ENCODE measurements at places on chromosomes 3 and 15. TPM values are rescaled to one million over a fixed set of nuclear protein-coding genes. Genes with fewer than 3 reads are reported as not detected.

GRCh38 chr15:97966246-97966645 lies 5.7 kb downstream of the ARRDC4 start:
- DNase-seq = no peak

DNA sequence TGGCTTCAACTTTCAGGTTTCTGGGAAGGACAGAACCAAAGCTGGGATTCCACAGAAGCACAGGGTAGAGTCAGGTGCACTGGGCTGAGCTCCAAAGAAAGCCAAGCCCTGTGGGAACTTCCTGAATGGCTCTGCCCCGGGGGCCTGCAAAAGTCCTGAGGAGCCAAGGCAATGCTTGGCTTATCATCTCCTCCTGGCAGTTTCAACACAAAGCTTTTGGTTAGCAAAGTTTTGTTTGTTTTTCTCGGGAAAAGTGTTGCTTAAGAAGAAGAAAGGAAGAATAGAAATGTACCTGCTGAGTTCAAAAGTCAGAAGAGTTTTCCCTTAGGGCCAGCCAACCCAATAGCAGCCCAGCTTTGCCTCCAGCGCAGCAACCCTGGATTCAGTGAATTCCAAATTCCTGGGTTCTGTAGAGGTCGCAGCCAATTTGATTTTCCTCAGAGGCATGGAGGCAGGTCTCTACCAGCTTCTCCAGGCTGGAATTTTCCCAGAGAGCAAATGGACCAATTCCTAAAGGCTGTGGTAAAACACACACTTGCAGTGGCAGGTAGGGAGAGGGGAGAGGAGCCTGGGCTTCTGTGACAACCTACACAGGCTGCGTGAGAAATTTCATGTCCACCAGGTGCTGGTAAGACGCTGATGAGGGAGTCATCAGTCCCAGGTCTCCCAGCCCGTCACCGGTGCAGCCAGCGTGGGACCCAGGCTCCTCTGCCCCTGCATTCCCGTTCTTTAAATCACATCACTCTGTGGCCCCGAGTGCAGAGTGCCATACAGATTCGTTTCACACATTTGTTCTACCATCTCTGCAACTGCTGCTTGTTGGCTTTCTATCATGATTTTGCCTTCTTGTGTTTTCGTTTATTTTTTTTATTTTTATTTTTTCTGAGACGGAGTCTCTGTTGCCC lies 54.3 kb upstream of the SNRPA1 start:
- no peak for DNase-seq

- no peak for DNase-seq
These were observed 774 bp upstream of the TMCO5A start for GRCh38 chr15:37933666-37934065.

DNA sequence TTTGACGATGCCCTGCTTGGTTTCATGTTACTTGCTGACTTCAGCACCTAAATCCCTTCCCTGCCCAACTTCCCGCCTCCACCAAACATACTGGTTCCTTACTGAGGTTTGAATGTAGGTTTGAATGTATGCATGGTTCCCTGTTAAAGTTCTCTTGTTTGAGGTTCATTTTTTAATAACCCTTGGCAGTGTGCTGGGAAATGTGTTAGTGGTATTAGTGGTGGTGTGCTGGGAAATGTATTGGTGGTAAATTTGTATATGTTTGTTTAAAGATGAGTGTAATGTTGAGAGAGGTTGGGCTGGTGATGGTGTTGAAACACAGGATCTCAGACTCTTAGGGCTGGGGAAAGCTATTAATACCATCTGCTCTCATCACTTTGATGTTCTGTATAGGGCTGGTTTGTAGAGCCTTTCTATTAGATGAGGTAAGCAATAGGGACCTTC lies 392.7 kb downstream of the PTPRG start:
- DNase-seq = no peak

- DNase-seq = no peak
These were observed 69.7 kb upstream of the LRRFIP2 start for GRCh38 chr3:37243820-37244748.

GRCh38 chr3:120172070-120172469 lies 77.8 kb upstream of the GSK3B start:
- DNase-seq = no peak

GRCh38 chr3:59436164-59436958 lies 386.5 kb upstream of the CFAP20DC start:
- no peak for DNase-seq

The ACSBG1 gene
- not detected for total RNA-seq

The CCNL1 gene
- 125 TPM for total RNA-seq

DNA sequence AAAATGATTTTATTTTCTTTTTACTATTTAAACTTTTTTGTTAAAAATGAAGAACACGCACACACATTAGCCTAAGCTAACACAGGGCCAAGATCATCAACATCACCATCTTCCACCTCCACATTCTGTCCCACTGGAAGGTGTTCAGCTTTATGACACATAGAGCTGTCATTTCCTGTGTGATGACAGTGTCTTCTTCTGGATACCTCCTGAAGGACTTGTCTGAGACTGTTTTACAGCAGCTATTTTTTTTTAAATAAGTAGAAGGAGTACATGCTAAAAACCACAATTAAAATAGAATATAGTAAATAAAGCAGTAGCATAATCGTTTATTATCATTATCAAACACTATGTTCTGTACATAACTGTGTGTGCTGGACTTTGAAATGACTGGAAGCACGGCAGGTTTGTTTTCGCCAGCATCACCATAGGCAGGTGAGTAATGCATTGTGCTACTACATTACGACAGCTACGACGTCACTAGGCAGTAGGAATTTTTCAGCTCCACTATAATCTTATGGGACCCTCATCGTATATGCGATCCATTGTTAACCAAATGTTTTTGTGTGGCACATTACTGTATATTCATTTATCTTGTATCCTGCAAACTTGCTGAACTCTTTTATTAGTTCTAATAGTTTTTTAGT lies 72.8 kb downstream of the KLF15 start:
- no peak for DNase-seq

DNA sequence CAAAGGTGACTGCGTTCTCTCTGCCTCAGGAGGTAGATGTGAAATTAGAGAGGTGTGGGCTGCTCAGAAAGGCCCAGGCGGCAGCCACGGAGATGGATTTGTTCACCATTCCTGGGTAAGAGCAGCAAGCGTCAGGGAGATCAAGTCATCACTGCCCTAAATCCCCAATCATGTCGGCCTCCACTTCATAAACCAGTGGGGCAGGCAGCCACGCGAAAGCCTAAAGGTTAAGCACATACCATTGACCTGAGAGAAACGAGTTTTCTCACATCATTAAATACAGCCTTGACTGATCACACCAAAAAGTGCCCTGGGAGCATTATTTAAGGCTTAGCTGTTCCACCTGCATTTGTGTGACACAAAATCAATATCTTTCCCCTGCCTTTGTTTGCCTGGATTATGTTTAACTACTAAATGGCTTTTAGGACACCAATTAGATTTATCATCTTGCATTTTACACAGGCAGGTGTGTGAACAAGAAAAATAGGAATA lies 50.7 kb upstream of the FOXB1 start:
- DNase-seq = no peak

- DNase-seq = no peak
These were observed 104.9 kb upstream of the MANF start for GRCh38 chr3:51280176-51280575.

Data from CD8-positive, alpha-beta memory T cell (primary cell).